ENCODE measurements at places on chromosomes 2 and 18. TPM values are rescaled to one million over a fixed set of nuclear protein-coding genes. Genes with fewer than 3 reads are reported as not detected.

The TGFBRAP1 gene
- polyA plus RNA-seq: 29.8 TPM

The STARD6 gene
- polyA plus RNA-seq: not detected

- DNase-seq: no peak
These were observed 1142.7 kb downstream of the CNTNAP5 start for GRCh38 chr2:125167820-125168219.

The MTERF4 gene
- 30.9 TPM for polyA plus RNA-seq

DNA sequence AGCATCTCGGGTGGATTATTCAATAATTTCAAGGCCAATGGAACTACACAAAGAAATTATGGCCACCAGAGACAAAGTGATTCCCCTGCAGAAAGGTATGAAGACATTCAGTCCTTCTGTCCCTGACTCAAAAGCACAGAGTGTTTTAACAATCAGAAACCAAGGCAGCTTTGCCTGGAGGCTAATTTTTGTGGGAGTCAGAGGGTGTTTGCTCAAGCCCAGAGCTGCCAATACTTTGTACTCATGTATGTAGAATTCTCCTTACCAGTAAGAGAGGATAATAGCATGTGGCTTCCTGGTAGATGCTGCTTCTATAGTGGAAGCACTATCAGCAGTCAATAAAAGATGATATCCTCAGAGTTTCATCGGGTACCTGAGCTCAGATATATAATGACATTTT, 178.4 kb downstream of the KCNE4 start:
- no peak for DNase-seq

GRCh38 chr2:105712981-105713596, 31.6 kb upstream of the NCK2 start:
- no peak for DNase-seq

The ACKR3 gene
- polyA plus RNA-seq: 3.1 TPM

The SMYD1 gene
- not detected for polyA plus RNA-seq

DNA sequence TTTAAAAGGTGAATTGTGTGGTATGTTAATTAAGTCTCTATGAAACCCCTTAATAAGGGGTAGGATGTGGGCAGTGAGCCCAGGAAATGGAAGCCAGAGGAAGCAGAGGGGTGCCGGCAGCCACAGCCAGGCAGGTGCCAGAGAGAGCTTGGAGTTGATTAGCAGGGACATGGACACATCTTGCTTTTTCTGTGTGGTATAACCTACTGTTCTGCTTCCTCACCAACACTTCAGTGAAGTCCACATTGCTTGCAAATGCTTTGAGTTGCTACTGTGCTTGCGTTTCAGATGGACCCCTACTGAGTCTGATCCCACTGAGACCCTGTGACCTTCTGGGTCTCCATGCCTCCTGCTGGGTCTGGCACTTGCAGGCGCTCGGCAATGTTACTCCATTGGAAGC, 30.3 kb upstream of the ARHGEF4 start:
- no peak for DNase-seq

GRCh38 chr2:172702451-172702850, 33.2 kb upstream of the RAPGEF4 start:
- no peak for DNase-seq

DNA sequence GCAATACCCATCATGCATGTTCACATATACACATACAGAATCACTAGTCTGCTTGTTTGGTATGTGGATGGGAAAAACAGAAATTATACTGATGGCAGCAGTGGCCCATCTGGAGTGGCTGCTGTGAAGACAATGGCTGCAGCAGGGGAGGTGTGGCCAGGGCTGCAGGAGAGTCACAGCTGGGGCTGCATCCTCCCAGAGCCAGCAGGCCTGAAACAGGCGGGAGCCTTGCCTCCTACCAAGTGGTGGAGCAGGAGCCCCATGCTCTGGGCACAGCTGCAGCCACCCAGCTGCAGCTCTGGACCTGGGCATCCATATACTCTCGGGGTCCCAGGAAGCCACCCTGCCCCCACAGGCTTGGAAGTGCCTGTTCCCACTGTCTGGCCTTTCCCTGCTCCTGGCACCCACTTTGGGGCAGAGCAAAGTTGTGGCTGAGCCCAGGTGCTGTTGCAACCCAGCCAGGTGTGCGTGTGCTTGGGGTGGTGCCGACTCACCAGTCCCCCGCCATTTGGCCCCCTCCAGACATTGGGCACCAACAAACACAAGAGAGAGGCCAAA, 136.6 kb downstream of the SPAG16 start:
- DNase-seq: no peak

DNA sequence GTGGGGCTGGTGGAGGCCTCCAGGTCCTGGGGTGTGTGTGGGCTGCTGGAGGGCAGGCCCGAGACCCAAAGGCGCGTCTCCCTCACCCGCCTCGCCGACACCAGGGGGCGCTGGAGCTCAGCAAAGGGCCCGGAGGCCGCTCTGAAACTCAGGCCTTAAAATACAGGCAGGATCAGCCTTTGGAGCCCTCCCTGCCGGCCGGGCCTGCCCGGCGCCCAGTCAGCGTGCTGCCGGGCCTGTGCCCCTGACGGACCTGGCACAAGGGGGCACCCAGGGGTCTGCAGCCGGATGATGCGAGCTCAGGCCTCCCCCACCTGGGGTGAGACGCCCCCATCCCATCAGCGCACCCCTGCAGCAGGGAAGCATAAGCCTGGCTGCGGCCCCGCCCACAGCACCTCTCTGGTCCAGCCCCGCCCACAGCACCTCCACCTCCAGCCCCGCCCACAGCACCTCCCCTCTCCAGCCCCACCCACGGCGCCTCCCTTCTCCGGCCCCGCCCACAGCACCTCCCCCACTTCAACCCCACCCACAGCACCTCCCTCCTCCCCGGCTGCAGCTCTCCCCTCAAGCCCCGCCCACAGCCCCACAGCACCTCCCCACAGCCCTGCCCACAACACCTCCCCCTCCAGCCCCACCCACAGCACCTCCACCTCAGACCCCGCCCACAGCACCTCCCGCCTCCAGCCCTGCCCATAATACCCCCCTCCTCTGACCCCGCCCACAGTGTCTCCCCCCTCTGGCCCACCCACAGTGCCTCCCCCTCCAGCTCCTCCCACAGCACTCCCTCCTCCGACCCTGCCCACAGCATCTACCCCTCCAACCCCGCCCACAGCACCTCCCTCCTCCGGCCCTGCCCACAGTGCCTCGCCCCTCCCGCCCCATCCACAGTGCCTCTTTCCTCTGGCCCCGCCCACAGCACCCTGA, 92.8 kb upstream of the OTOS start:
- peak; percentile 28 for DNase-seq

All from immature natural killer cell (primary cell).